ENCODE measurements at places on chromosomes 5 and 9.

DNA sequence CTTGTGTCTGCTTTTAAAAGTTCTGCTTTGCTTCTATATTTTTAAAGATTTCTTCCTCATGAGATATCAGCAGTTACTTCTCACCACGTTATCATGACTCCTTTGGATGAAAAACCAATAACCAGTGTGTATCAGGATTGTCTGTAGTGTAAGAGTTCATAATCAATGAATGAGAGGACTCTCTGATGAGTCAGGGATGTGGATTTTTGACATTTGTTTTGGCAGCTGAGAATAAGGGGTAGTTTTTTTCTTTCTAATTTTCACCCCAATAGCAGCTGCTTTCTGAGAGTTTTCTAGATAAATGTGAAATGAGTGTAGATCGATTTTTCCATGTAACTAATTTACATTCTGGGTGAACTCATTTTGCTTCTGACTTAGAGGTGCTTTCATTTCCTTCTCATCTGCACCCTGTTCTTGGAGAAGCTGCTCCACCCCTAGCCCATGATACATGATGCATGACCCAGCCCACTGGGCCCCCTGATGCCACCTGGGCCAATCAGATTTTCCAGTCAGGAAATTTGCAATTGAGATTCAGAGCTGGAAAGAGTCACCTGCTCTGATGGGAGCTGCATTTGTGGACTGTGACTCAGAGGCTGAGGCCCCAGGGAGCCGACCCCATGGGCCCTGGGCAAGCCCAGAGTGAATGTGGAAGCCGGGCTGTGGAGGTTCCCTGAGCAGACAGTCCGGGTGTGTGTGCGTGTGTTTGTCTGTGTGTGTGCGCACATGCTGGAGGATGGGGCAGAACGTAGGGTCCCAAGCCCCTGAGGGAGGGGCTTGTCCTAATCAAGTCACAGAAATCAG lies 159.3 kb downstream of the RGS3 start:
- DNase-seq = peak; percentile 4

DNA sequence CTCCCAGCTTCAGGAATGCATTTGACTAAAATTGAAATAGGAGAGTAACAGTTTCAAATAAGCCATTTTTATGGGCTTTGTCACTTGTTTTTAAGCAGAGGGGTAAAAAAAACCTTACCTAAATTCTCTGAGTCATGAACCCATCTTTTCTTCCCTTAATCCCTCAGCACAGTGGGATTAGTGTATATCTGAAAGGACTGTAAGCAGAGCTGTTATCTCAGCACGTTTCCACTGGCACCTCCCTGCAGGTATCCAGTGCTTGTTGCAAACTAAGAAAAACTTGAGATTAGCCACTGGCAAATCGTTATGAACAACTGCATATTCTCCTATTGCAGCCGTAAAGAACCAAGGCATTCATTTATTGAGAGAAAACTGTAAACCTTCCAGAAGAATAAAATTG lies 872.7 kb downstream of the EFNA5 start:
- no peak for DNase-seq

- DNase-seq = no peak
Measured at GRCh38 chr9:4079906-4080305, 220.0 kb downstream of the GLIS3 start.

GRCh38 chr5:100550531-100551051 lies 15.4 kb downstream of the FAM174A start:
- no peak for DNase-seq

- no peak for DNase-seq
Measured at GRCh38 chr5:54159153-54159892, 151.1 kb downstream of the ARL15 start.

DNA sequence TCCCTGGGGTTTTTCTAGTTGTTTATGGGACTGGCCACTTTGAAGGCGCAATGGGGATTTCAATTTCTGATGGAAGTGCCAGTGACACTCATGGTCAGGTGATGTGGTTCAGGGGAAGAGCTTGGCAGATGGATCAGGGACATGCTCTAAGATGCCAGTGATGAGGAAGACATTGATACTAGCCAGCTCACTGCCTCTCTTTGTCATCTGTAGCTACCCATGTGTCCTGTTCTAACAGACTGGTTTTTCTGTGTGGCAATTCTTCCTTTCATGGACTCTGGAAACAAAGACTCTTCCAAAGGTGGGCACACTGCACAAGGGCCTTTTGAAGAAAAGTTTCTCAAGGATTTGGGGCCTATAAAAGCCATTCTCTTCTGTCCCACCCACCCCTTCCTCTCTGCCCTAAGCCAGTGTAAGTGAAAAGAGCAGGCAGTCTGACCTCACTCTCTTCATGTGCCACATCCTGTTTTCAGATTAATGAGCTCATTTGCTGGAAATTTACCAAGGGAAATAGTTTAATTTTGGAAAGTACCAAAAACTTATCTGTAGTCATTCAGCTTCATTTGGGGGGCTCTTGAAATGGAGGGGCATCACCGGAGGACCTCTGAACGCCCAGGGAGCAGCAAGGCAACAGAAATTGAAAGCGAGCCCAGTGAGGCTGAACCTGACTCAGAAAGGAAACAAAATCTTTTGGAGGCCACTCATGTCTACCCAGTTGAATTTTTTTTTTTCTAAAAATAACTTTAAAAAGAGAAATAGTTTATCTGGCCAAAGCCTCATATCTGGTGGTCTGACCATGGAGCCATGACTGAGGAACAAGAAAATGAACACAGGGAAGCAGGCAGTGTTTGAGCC lies 4.9 kb upstream of the TRAF1 start:
- DNase-seq = no peak

DNA sequence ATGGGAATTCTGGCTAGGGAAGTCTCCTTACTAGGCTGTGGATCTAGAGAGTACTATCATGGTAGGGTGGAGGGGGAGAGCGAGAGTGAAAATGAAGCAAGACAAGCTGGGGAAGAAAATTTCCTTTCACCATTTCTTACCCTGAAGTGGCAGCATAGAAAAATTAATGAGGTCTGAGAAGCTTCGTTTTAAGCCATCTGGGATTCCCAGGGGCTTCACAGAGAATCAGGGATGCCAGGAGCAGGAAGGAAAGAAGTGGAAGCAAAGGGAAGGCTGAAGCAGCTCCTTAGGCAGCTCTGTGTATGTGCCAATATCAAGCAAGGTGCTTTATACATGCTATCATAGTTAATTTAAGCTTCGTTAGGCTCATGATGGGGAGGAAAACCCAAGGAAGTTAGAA lies 169.9 kb downstream of the ZSWIM6 start:
- DNase-seq = no peak

DNA sequence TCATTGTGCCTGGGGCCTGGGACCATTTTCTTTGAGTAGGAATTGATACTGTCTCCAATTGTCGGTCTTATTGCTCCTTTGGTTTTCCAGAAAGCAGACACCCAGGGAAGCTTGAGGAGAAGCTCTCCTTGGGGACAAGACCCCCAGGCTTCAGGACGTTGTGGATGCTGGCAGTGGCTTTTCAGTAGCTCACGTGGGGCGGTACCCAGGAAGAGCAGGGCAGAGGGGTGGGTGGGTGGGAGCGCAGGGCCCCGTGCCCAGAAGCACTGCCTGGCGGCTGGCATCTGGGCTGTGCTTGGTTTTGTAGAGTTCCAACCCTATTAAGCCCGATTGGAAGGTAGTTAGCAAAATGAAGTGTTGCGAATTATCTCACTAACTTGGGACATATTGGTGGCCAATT lies 374.2 kb upstream of the IRX1 start:
- DNase-seq = no peak

DNA sequence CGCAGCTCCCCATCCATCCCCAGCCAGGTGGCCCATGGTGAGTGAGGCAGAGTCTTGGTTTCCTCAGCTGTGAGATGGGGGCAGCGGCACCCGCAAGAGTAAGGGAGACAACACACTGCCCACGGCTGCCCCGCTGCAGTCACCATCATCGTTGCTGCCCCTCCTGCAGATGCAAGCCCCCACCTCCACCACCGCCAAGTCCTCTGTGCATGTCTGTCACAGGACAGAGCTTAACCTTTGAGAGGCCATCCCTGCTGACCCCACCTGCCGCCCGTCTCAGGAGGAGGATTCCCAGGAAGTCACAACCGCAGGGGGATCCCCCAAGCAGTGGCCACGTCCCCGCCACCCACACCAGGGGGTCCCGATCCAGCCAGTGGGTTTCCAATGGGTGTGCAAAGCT lies 113.7 kb downstream of the VAV2 start:
- no peak for DNase-seq

GRCh38 chr5:6143523-6143922 lies 234.8 kb downstream of the MED10 start:
- no peak for DNase-seq

DNA sequence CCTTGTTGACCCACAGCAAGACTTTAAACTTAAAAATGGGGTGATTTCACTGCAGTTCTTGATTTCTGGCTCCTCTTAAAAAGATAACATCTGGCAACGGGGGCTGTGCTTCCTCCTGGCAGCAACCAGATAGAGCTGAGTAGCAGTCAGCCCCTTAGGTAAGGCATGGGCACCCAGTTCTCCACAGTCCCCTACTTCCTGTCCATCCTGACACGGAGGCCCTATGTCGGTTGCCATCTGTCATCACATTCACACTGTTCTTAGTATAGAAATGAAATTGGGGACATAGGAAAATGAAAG lies 11.7 kb downstream of the CD74 start:
- no peak for DNase-seq

DNA sequence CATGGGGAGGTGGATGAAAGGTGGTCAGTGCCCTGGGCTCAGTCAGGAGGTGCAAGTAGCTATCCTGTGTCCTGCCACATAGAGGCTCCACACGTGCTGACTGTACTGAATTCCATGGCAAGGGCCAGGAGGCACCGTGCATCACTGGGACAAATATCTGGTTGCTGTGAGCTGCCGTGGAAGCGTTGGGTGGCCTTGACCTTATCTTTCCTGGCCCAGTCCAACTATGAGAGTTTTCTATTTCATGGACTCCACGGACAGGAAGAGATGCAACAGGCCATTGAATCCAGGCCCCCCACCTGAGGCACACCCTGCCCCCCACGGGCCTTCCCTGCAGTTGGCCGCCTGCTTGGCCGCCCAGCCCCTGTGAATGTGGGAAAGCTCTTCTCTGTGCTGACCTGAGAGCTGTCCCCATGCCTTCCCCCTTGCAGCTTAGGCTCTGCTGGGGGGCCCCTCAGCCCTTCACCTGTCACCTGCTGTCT lies 1.7 kb downstream of the GRHPR start:
- no peak for DNase-seq

- no peak for DNase-seq
Measured at GRCh38 chr9:68530618-68531017, 10.1 kb downstream of the TMEM252 start.

GRCh38 chr9:127968700-127969383 lies 11.9 kb downstream of the EEIG1 start:
- no peak for DNase-seq

DNA sequence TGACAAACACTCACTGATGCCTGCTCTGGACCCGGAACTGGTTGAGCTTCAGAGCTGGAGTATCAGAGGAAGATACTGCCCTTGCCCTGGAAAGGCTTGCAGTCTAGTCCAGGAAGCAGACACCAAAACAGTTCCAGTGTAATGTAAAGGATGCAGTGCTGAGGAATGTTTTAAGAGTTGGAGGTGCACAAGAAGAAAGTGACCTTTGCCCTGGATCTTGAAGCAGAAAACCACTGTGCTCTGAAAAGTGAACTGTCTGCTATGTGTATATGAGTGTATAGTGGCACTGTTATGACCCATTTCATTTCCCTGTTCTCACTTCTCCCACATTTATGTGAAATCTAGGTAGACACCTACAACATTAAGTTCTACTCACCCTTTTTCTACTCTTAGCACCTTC lies 2.1 kb downstream of the ZNF346 start:
- no peak for DNase-seq

GRCh38 chr5:159422361-159422760 lies 92.1 kb upstream of the IL12B start:
- DNase-seq = no peak

DNA sequence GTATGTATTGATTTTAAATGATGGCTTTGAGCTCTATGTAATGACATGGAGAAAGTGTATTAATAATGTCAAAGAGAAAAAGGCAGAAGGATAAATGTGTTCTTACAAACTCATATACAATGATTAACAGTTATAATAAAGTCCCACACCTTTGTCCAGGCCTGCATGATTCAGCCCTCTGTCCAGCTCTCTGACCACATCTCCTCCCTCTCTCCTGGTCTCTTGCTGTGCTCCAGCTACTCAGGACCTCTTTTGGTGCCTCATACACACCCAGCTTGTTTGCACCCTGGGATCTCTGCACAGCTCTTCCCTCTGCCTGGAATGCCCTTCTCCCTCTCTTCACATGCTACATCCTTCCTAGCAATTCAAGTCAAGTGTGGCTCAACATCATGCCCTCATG lies 37.5 kb upstream of the DMRT1 start:
- no peak for DNase-seq

- no peak for DNase-seq
Measured at GRCh38 chr9:134937164-134937555, 19.4 kb upstream of the FCN1 start.

Measured in stimulated activated CD8-positive, alpha-beta memory T cell treated with anti-CD3 and anti-CD28 coated beads, Interleukin-7, amount 100 ng/mL, for 24 hours (primary cell).